ENCODE measurements at places on chromosomes 3 and 15.
A peak's percentile ranks its signal among the peaks of the same experiment; 100 is the strongest.

DNA sequence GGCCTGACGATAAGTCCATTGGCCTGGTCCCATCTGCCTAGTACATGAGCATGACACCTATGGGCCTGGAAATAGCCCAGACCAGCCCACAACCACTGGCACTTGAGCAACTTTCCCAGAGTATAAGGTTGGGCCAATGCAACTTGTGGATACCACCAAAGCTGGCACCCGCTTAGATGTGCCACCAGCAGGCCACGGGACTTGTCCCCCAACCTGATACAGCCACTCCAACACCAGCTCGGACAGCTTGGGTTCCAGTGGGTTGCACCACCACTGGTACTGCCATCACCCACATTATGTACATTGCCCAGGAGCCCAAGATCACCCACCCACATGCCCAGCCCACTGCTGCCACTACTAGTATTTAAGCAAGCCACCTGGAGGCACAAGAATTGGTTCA, 381.2 kb downstream of the GBE1 start:
- DNase-seq: no peak

- DNase-seq: no peak
These were observed 3.4 kb downstream of the SCN5A start for GRCh38 chr3:38646062-38646461.

- peak; percentile 38 for DNase-seq
These were observed 54.8 kb upstream of the LARS2 start for GRCh38 chr3:45333549-45333948.

GRCh38 chr3:162295323-162295983, 798.8 kb downstream of the OTOL1 start:
- DNase-seq: peak; percentile 96

GRCh38 chr3:17972959-17973906, 230.8 kb upstream of the TBC1D5 start:
- DNase-seq: no peak

GRCh38 chr3:139281522-139282196, 62.2 kb upstream of the MRPS22 start:
- DNase-seq: peak; percentile 91

DNA sequence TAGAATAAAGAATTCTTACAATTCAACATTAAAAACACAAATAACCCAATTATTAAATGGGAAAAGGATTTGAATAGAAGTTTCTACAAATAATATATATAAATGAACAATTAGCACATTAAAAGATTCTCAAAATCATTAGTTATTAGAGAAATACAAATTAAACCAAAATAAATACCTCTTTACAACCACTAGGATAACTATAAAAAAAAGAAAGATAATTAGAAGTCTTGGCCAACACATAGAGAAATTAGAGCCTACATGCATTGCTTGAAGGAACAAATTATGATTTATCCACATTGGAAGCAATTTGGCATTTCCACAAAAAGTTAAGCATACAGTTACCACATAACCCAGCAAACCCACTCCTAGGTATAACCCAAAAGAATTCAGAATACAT, 502.3 kb upstream of the UBE2E2 start:
- DNase-seq: no peak

- no peak for DNase-seq
These were observed 67.0 kb downstream of the IMPG2 start for GRCh38 chr3:101253396-101253795.

DNA sequence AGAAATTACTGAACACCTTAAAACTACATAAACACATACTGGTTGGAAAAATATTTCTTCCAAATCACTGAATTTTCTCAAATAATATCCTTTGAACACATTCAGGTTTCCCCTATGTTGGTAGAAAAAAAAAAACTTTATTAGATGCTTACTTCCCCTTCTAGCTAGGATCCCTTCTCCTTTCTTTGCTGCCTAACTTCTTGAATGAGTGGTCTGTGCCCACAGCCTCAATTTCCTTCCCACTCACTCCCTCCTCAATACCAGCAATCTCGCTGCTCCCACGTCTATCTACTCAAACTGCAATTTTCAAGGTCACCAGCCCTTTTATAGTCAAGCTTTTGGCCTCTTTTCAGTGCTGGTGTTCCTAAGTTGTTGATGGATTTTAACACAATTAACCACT, 8.3 kb downstream of the CD200R1 start:
- no peak for DNase-seq

GRCh38 chr3:170767576-170767941, 102.4 kb downstream of the RPL22L1 start:
- DNase-seq: no peak

GRCh38 chr3:24145981-24146822, 201.1 kb downstream of the NR1D2 start:
- peak; percentile 99 for DNase-seq

GRCh38 chr3:143352850-143353550, 233.4 kb downstream of the CHST2 start:
- DNase-seq: no peak

DNA sequence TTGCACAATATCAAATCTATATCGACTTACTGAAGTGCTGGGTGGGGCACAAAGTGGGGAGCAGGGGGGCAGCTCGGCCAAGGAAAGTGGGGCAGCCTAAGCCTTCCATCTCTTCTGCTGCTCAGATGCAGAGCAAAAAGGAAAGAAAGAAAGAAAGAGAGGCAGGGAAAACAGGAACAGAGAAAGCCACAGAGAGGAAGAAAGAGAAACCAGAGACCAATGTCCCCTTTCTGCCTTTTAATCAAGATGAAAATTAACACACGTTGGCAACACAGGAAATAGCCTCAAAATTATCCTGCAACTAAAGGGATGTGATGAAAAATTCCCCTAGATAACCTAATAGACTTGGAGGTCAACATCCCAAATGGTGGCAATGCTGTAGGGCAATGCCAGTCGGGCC, 72.2 kb upstream of the RAD18 start:
- no peak for DNase-seq

DNA sequence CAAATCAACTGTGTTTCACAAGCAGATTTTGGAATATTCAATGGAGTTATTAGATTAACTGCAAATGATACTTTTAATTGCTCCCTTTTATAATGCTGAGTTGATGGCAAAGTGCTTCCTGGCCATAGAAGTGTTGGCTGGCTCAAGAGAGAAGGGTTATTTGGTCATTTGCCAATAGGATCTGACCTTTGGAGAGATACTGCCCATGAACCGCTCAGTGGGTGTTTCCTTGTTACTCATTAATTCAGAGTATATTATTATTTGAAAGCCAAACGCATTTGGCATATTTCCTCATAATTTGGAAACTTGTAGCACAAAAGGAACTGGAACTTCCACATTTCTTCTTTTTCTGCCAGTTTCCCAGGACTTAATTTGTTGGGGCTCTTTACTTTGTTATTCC, 234.7 kb downstream of the CDIN1 start:
- DNase-seq: no peak

DNA sequence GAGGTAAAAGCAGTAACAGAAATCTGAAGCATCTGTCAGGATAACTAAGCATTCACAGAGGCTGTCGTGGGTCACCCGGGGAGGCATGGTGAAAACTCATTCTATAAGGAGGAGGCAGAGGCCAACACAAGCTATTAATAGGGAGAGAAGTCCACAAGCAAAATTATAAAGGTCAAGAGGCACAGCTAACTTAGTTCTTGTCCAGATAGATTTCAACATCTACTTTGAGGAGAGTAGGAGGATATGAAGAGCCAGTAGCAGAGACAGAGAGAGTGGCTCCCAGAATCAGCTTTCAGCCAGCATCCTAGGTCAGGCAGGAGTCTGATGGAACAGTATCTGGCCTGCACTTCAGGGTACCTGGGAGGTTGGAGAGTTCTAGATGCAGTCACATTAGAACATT, 95.3 kb downstream of the STAC start:
- no peak for DNase-seq

GRCh38 chr3:98690876-98691275, 72.3 kb upstream of the ST3GAL6 start:
- DNase-seq: no peak

DNA sequence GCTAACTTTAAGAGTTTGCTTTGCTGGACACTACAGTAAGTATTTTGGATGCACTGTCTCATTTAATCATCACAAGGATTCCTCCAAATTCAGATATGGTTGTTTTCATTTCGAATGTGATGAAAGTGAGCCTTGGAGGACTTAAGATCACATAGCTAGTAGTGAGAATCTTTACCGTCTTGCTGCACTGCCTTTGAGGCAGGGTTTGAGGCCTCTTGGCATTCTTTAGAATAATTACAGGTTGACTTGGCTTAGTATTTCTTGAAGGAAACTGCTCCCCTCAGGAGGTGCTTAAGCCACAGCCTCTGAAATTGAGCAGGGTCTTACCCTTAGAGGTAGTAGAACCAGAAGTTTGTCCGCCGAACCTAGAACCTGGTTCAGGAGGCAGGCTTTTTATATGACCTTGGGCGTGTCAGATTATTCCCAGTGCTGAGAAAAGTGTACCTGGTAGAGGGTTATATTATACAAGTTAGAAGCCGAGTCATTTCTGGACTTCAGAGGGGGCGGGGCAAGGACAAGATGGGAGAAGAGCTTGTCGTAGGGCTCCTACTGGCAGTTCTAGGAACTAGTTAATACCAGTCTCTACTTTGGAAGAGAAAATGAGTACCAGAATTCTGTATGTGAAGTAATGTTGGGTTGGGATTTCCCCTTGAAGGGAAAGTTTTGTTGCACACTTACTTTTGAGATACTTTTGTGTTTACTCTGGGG, 1.1 kb downstream of the TFG start:
- DNase-seq: peak; percentile 73

DNA sequence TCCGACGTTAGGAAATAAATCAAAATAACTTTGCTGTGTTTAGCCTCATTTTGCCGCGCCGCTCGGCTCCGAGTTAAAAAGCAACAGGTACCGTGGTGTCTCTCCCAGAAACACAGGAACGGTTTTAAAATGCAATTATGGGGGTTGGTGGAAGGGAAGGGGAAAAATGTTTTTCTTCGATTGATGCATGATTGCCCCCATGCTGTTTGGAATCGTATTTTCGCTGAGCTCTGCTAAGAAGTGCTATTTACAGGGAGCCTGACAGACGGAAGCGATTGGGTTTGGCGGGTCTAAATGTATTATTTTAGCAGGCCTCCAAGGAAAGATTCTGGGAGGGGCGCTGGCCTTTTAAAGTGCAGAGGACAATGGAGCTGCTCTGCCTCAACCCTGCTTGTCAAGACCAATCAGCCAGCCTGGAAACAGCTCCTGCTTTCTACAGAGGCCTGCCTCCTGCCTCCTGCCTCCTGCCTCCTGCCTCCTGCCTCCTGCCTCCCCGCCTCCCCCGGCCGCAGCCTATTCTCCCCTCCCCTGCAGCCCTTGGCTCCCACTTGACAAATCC, 156.7 kb upstream of the TLE3 start:
- no peak for DNase-seq

DNA sequence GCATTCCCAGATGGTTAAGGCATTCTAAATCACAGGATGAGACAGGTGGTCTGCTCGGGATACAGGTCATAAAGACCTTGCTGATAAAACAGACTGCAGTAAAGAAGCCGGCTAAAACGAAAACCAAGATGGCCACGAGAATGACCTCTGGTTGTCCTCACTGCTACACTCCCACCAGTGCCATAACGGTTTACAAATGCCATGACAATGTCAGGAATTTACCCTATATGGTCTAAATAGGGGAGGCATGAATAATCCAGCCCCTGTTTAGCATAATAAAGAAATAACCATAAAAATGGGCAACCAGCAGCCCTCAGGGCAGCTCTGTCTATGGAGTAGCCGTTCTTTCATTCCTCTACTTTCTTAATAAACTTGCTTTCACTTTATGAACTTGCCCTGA, 151.1 kb downstream of the ZNF385D start:
- no peak for DNase-seq

- no peak for DNase-seq
These were observed 208.1 kb downstream of the SATB1 start for GRCh38 chr3:18216996-18217395.

GRCh38 chr15:45166834-45167630, 20.7 kb downstream of the SHF start:
- DNase-seq: peak; percentile 85

DNA sequence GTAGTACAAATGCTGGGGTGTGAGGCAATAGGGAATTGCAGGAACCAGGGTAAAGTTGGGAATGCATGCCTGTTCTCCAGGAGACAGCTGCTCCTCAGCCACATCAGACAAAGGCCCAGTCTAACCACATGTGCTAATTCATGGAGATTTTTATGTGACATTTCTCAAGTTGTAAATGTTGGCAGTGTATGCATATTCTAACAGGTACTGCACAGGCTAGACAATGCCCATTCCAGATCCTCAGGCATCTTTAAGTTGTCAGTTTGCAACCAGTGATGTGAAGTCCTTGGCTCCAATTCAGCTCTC, 84.9 kb downstream of the EEFSEC start:
- DNase-seq: peak; percentile 68

DNA sequence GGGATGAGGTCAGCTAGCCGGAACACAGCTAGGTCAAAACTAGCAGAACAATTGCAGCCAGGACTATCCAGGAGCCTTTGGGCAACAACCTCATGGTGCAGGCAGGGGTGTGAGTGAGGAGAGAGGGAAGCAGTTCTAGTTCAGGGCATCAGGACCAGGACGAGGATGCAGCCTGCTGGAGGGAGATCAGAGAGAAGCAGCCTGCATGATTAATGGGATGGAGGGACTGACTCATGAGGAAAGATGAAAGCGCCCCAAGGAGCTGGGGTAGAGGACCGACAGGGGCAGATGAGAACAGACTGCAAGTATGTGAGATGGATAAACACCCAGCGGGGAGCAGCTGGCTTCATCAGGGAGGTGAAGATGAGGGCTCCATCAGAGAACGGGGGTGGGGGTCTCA, 37.9 kb upstream of the LRTM1 start:
- DNase-seq: peak; percentile 75

GRCh38 chr3:71305231-71306206, 278.0 kb downstream of the FOXP1 start:
- no peak for DNase-seq

DNA sequence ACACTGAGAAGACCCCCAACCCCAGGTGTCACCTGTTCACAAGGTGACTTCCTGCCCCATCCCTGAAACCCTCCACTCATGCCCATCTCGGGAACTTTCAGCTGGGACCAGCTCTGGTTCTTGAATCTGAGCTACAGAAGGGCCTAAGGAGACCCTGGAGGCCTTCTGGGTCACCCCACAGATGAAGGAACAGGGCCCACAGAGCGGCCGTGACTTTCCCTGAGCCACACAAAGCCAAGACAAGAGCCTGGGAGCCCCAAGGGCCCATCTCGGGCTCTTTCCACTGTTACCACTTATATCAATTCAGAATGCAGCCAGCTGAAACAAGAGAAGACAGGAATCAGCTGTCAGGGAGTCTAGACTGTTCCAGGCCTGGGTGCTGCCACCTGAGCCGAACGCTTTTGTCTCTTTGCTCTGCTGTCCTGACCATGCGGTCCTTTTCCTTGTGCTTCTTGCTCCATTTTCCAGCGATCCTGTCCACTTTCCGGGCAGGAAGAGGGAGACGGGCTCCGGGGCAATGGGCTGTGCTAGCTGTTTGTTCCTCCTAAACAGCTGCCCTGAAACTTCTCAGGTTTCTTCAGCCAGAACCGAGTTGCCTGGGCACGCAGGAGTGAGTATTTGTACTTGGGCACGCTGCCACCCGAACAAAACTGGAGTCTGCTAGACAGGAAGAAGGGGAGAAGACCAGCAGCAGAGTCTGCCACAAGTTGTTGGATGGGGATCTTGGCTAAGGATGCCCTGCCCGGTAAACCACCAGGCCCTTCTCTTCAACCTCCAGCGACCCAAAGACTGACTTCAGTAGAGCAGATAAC, 28.0 kb upstream of the PIGZ start:
- no peak for DNase-seq
